ENCODE measurements at places on chromosomes 2 and 18. TPM values are rescaled to one million over a fixed set of nuclear protein-coding genes. Genes with fewer than 3 reads are reported as not detected.

The RAPGEF4 gene
- 5.2 TPM for total RNA-seq

The DYNAP gene
- not detected for total RNA-seq

The ATG16L1 gene
- total RNA-seq, result 26.0 TPM

GRCh38 chr2:106885329-106885728, 638 bp downstream of the ST6GAL2 start:
- DNase-seq, result no peak

- DNase-seq, result no peak
Measured at GRCh38 chr2:86224645-86225355, 25.5 kb downstream of the MRPL35 start.

Measured in tibial nerve (tissue), 4 donors.